Astrocyte of the spinal cord (primary cell): ENCODE measurements at places on chromosomes 5 and 9.

DNA sequence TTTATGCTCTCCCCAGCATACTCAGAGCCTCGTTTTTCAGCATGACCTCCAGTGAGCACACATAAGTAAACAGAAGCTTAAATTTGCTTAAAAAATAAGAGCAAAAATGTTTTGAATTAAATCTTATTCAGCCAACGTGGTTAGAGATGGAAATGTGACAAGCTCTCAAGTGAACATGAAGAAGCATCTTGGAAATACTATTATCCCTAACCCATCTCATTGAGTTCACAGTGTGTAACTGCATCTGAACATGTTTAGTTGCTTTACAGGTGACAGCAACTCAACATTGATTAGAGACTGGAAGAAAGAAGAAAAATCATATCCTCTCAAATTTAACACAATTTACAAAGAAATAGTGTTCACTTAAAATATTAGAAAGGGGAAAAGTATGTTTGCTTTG lies 1785.1 kb downstream of the MAT2B start:
- no peak for DNase-seq

DNA sequence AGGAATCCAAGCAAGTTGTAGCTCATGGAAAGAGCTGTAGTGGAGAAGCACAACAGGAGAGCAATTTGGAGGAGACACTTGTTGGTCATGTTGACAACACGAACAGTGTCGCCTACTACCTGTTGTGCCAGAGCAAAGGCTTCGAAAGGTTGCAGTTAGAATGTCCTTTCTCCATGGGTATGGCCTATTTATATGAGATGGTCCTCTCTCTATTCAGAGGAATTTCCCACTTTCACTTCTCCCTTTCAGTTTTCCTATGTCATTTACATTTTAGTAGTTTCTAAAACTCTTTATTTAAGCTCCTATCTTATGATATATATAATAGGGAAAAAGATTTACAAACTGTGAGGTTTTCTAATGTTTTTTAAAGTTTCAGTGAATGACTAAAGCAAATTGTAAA lies at the start of gene IFNB1:
IFNB1 (minus strand) TSS at position 162 of the 400 bp plus-strand sequence; CDS start at position 89, 73 bp downstream.
- no peak for DNase-seq

GRCh38 chr9:122100756-122101155 lies 7.6 kb upstream of the TTLL11 start:
- no peak for DNase-seq

- no peak for DNase-seq
Measured at GRCh38 chr5:111308951-111309350, 84.8 kb downstream of the CAMK4 start.

GRCh38 chr5:17230808-17231525 lies 13.5 kb downstream of the BASP1 start:
- no peak for DNase-seq

GRCh38 chr5:116652196-116652729 lies 77.6 kb upstream of the SEMA6A start:
- peak; percentile 93 for DNase-seq

GRCh38 chr5:112738191-112738560 lies 491 bp downstream of the APC start:
- DNase-seq, result peak; percentile 17

GRCh38 chr9:73038613-73039012 lies 85.8 kb upstream of the ALDH1A1 start:
- DNase-seq, result peak; percentile 41

GRCh38 chr5:168756453-168757391 lies 177.6 kb upstream of the PANK3 start:
- no peak for DNase-seq

- DNase-seq, result no peak
Measured at GRCh38 chr9:114619191-114619761, 8.2 kb downstream of the TMEM268 start.

DNA sequence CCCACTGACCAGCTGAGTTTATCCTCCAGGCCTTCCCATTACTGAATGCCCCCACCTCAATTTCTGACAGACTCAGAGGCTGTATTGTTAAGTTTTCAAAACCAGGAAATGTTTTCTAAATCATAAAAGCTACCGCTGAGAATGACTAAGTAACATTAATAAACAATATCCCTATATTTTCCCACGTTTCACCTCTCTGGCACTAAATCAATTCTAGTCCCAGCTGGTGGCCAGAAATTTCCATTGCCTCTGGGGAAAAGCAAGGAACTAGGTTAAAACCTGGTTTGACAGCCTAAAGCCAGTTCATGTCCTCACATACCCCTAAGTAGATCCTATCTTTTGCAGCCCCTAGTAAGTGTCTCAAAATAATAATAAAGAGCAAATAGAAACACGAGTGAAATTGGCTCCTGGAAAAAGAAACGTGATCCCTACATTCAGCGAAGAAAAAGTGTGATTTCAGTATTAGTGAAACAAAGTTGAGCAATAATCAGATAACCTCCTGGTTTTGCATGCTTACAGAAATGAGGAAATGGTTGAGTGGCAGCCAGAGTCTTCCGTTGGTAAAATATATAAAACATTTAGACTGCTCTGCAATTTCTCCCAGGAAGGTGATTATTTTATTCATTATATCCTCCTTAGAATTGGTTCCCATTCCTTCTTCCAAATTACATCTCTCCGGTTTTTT lies 110.9 kb downstream of the ESM1 start:
- peak; percentile 43 for DNase-seq

- DNase-seq, result no peak
Measured at GRCh38 chr5:16774806-16775205, 158.0 kb upstream of the RETREG1 start.

- peak; percentile 95 for DNase-seq
Measured at GRCh38 chr9:77752554-77752953, 104.4 kb upstream of the GNA14 start.

- no peak for DNase-seq
Measured at GRCh38 chr9:109156708-109157107, 10.3 kb downstream of the FRRS1L start.

DNA sequence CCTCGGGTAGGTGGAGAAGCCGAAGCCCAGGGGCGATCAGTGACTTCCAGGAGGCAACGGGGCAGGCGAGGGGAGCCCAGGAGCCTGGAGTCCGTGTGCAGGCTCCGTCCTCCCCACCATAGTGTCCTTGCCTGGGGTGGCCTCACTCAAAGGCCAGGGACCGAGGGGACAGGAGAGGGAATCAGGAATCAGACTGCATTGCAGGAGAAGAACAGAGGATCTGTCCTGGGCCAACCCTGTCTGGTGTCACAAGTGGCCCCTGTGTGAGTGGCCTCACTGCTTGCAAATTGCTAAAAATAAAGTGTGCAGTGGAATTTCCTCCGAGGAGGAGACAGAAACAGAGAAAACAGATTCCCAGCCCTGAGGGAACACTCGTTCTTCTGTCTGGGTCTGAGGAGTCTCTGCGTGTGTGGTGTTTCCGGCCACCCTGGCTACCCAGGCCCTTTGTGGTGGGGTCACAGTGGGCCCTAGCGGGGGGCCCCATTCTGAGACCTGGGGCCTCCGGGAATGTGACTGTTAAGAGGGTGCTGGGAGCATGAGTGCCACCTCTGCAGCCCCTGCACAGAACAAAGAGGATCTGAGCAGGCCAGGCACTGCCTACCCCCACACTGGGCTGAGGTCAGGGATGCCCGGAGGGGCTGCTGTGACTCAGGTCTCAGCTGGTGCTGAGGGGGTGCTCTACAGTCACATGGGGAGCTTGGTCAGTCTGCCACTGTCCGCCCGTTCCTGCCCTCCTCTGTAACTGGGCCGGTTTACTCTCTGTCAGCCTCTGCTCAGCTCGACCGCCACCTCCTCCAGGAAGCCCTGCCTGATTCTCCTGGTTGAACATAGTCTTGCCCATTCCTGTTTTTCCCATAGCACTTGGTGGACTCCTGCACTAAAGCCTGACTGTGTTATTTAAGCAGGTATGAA lies 7.4 kb downstream of the TRAF1 start:
- no peak for DNase-seq

DNA sequence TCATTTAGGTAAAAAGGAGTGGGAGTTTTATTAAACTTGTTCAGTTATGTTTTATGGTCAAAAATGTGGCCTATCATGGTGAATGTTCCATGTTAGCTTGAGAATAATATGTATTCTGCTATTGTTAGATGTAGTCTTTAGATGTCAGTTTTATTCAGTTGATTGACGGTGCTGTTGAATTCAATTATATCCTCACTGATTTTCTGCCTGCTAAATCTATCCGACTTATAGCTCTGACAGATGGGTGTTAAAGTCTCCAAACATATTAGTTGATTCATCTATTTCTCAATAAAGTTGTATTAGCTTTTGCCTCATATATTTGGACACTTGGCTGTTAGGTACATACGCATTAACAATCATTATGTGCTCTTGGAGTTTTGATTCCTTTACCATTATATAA lies 49.0 kb upstream of the ALDH1A1 start:
- DNase-seq, result no peak

DNA sequence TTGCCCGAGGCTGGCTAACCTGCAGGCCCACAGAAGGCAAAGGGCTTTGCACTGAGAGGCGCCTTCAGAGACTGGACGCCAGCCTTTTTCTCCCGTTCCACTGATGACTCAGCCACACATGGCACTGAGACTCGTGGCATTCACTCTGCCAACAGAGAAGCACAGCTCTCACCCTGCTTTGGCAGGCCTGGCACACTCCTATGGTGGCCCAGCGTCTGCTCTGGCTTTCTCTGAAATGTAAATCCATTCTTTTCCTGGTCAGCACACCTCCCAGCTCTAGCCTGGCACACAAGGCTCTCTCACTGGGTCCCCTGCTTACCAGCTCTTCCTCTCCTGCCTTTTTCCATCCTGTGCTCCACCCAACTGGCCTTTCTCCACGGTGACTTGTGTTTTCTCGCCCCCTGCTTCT lies 5.9 kb upstream of the MELK start:
- DNase-seq, result peak; percentile 44

- DNase-seq, result no peak
Measured at GRCh38 chr5:151449297-151449696, 1.9 kb downstream of the SLC36A1 start.

- no peak for DNase-seq
Measured at GRCh38 chr5:151258816-151259215, 5.8 kb downstream of the GM2A start.

- DNase-seq, result peak; percentile 67
Measured at GRCh38 chr5:89241186-89241585, 358.2 kb upstream of the MEF2C start.

- peak; percentile 48 for DNase-seq
Measured at GRCh38 chr9:6930827-6931226, 173.1 kb downstream of the KDM4C start.

- no peak for DNase-seq
Measured at GRCh38 chr5:61737301-61737963, 405.4 kb downstream of the ZSWIM6 start.

DNA sequence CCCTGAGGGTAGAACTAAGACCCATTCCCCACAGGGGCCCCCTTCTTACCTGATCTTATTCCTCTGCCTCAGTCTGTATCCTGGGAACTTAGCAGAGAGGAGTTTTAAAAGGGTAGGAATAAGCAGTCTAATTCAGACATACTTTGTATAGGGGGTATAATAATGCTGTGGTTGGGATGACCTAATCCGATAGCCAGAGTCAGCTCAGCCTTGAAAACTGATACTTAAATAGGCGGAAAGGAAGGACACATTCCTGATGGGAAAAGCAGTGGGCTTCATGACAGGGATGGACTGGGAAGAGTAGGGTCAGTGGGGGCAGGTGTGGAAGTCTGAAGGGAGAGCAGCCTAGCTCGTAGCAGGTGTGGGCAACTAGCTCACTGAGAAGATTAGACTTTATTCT lies 52.2 kb upstream of the TESK1 start:
- DNase-seq, result peak; percentile 41

DNA sequence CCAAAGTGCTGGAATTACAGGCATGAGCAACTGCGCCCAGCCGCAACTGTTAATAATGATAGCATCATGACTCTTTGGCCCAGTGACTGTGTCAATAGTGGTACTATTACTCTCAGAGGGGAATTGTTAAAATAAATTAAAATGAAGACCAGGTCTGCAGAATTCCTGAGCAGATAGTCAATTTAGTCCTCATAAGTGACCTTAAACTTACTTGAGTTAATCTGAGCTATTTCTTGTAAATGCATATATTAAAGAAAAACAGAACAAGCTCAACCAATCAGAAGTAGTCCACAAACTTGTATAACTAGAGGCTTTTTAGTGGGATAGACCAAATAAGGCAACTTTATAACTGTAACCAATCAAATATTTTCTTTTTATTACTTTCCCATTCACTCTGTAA lies 1.7 kb upstream of the RECK start:
- DNase-seq, result no peak

GRCh38 chr5:82613891-82614290 lies 335.7 kb upstream of the RPS23 start:
- no peak for DNase-seq

GRCh38 chr9:134642385-134643181 lies 980 bp downstream of the COL5A1 start:
- DNase-seq, result peak; percentile 80

GRCh38 chr9:133619791-133620190 lies 10.6 kb upstream of the FAM163B start:
- DNase-seq, result no peak

DNA sequence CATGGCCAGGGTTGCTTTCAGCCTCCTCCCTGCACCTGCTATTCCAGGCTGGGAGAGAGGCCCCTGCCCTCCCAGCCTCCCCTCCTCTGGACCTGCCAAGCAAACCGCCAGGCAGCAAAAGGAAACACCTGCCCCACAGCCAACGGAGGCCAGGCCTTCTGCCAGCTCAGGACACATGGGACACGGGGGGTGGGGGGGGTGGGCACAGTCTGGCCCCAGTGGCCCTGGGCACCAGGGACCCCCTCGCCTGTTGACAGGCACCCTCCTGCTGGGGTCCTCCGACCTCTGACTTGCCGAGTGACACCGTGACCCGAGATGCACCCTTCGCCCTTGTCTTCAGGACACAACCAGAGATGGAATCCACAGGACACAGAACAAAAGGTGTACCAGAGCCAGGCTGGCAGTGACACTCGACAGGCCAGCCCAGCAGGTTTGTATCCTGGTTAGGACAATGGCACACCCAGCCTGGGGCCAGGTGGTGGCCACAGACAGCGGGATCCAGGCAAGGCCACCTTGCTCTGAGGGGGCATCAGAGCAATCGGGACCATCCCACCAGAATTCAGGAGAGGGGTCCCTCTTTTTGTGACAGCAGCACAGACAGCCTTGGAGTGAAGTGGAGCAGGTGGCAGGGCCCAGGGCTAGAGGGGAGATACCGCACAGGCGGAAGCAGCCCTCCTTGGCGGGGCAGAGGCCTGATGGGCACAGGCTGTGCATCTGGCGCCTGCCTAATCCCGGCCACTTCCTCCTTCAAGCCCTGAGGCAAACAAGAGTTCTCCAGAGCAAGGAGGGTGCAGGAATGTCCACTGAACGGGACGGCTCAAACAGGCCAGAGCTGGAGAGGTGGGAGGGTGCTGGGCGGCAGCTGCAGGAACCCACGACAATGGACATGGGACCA lies 1.3 kb upstream of the TMEM210 start:
- no peak for DNase-seq
